ENCODE measurements at places on chromosomes 3 and 15. TPM values are rescaled to one million over a fixed set of nuclear protein-coding genes. Genes with fewer than 3 reads are reported as not detected.

Gene CLRN1
- total RNA-seq, result not detected

Gene PLOD2
- not detected for total RNA-seq

Gene TRPM1
- total RNA-seq, result not detected

Gene DAZL
- total RNA-seq, result not detected

Gene DPPA2
- not detected for total RNA-seq
